ENCODE measurements at places on chromosomes 11 and 22.

DNA sequence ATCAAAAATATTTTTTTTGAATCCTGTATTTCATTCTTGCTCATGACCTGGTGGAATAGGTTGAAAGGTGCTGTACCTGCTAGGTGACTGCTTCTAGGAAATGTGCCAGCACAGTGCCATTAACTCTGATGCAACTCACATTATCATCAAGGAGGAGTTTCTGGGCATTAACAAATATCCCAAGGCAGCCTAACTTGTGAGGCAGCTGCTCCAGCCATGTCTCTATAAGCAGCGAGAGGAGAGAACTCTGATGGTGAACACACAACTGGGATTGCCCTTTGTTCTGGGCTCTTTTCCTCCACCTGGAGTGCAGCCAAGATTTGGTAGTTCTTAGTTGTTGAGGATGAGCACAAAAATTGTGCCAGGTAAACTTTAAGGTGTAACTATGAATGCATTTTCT lies 25.6 kb downstream of the HEPHL1 start:
- no peak for DNase-seq

DNA sequence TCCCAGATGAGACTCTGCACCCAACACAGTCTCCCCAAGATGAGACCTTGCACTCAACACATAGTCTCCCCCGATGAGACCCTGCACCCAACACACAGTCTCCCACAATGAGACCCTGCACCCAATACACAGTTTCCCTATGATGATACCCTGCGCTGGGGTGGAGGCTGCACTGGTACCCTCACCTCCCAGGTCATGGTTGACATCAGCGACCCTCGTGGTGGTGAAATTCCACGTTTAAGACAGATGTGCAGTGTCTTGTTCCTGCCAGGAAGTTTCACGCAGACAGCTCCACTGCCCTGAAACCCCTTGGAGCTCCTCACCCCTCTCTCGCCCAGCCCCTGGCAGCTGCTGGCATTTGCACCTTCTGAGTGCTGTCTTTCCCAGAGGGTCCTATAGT lies 9.5 kb downstream of the MUC5AC start:
- no peak for DNase-seq

DNA sequence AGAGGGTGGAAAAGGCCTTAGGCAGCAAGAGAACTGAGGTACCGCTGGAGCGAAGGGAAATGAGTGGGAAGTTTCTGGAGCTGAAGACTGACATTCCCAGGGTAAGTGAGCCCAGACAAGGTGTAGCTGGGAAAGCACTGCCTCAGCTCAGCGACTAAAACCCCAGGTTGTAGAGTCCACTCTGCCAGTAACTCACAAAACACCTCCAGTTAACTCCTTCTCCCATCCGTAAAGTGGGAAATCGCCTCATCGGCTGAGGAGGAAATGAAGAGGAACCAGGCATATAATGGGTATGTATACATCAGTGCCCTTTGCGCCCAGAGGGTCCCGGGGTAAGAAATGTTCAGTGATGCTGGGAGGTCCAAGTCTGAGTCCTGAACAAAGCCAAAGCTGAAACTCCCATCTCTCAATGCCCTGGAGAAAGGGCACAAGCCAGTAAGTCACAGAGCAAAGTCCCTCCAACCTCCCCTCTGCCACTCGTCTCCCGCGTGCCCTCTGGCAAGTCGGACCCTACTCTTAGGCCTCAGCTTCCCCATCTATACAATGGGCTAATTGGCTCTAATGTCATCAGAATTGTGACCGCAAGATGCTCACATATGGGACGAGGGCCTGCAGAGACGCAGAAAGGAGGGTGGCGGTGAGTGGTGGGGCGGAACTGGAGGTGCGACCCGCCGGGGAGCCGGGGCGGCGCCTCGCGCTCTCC lies 588 bp downstream of the VPS37C start:
- no peak for DNase-seq

DNA sequence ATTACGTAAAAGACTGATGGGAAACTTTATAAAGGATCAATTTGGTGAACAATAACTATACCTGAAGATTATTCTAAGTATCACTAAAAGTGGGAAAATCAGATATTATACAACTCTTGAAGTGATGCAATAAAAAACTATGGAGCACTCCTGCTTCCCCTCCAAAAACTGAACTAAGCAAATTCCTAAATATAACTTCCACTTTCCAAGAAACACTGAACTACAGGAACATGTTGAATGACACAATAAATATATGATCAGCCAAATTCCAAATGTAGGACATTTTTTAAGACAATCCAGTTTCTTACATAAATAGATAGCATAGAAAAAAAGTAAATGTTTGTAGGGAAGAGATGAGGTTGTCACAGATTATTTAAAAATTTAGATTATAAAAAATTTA lies 102.1 kb upstream of the APOA1 start:
- DNase-seq: no peak

DNA sequence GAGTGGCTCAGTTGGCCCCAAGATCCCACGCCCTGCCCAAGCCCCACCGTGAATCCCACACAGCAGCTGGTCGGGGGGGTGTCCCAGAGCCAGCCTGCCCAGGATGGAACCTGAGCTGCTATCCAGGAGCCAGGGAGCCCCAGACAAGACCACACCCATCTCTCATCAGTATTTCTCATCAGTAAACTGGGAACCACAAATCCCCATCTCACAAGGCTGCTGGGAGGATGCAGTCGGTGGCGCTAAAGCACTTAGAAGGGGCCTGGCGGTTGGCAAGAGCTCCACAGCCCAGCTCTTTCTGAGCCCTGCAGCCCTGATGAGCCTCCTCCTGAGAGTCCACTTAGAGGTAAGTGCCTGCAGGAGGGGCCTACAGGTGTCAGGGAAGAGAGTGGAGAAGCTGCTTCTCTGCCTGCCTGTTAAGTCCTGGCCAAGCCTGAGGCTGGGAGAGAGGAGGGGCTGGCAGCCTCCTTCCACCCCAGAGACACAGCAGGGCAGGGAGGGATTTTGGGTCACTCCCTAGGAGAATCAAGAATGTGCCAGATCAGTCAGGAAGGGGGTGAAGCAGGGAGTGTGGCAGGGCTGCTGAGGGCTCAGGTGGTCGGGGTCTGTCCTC lies 6.1 kb downstream of the FADS3 start:
- no peak for DNase-seq

GRCh38 chr11:816433-816779 lies 2.3 kb upstream of the PNPLA2 start:
- DNase-seq: no peak

DNA sequence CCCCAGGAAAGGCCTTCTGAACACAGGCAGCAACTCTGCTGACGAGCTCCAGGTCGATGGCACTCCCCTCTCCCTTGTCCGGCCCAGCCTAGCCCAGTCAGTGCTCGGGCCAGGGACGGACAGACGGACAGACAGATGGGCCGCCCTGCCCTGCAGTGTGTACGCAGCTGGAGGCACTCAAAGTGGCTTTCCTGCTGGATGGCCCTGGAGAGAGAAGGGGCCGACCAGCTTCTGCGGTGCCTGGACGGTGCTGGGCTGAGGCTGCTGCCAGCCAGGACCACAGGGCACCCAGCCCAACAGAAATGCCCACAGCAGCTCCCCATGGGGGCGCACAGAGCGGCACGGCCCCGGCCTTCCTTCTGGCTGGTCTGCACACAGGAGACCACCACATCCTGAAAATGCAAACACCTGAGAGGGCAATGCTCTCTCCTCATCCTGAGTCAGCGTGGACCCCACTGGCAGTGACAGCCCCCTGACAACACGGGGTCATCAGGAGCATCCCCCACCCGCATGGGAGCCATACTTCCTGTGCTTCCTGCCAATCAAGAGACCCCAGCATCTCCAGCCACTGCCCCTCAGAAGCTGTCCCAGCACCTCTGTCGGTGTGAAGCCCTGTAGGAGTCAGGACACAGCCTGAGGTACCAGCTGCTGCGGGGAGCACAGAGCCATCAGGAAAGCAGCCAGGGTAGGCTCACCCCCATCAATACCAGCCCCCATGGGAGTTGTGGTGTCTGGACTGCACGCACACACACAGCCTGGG lies 692 bp upstream of the MOB2 start:
- no peak for DNase-seq

DNA sequence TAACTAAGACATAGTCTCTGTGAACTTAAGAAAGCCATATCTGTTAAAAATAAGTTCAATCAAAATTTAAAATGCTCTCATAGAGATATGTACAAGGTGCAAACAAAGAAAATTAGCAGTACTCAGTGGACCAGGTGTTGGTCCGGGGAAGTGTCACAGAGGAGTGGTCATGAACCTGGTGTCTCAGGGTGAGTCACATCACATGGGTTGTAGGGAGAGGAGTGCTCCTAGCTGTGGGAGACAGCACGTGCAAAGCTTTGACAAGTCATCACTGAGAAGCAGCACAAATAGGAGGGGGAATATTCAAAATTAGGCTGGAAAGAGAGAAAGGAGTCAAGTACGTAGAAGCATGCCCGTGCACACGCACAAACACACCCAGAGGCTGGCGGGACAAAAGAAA lies 438.1 kb downstream of the NTM start:
- DNase-seq: no peak

DNA sequence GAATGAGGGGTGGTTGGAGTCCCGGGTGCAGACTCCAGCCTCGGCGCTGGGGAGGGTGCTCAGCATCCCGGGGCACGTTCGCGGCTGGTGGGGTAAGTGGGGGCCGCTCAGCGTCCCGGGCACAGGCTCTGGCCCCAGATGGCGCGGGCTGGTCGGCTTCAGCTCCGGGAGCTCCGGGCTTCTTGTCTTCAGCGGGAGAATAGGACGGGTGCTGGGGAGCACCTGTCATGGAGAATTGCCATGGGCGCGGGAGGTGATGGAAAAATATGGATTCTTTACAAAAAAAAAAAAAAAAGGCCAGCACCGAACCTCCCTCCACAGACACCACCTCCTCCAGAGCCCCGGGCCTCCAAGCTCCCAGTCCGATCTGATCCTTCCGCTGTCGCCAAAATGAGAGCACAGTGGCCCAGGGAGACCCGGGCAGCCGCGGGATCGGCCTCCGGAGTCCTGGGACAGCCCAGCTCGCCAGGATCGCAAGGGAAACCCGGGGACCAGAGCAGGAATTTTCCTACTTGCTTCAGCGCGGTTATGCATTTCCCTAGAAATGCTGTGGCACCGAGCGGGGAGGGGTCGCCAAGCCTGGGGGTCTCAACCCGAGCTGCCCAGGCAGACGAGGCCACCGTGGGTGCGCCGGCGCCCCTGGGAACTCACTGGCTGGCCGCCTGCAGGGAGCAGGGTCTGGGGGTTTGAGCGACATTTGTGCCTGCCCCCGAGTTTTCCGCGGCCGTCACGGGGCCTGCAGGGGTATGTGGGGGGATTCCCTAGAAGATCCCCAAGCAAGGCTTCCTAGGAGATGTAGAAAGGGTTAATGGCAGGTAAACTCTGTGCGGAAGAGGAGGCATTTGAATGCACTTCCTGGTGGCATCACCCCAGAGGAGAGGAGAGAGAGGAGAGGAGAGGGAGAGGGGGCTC lies 1336.9 kb downstream of the BRD1 start:
- no peak for DNase-seq

- no peak for DNase-seq
Observed at GRCh38 chr22:38783095-38783615, 10.8 kb downstream of the DNAL4 start.

DNA sequence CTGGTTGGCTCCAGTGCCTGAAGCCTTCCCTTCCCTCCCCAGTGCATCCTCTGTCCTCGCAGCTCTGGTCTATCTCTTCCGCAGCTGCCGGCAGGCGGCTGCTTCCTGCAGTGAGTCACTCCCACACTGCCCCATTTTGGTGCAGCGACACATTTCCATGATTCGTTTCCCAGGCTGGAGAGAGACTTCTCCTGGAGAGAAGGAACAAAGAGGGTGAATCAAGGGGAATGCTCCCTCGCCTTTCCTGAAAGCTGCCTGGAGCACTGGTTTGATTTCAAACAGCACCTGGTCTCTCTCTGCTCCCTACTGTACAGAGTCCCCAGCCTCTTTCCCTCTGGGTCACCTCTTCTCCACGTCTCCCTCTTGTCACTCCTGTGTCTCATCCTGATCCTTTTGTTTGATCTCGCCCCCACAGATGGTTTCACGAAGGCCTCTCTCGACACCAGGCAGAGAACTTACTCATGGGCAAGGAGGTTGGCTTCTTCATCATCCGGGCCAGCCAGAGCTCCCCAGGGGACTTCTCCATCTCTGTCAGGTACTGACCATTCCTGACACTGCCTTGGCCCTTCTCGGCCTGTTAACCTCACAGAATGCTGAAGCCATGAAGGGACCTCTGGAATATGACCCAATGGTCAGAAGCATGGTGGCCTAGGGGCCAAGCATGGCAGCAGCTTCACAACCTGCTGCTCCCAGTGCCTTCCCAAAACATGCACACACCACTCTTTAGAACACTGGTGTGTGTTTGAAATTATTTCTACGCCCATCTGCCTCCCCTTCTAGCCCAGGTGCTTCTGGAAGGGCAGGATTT lies at the start of gene TMA7B:
Gene TMA7B, plus strand, starts transcription at position 758 of the 808 bp plus-strand sequence. CDS start 3,978 bp downstream, outside the sequence.
- no peak for DNase-seq

DNA sequence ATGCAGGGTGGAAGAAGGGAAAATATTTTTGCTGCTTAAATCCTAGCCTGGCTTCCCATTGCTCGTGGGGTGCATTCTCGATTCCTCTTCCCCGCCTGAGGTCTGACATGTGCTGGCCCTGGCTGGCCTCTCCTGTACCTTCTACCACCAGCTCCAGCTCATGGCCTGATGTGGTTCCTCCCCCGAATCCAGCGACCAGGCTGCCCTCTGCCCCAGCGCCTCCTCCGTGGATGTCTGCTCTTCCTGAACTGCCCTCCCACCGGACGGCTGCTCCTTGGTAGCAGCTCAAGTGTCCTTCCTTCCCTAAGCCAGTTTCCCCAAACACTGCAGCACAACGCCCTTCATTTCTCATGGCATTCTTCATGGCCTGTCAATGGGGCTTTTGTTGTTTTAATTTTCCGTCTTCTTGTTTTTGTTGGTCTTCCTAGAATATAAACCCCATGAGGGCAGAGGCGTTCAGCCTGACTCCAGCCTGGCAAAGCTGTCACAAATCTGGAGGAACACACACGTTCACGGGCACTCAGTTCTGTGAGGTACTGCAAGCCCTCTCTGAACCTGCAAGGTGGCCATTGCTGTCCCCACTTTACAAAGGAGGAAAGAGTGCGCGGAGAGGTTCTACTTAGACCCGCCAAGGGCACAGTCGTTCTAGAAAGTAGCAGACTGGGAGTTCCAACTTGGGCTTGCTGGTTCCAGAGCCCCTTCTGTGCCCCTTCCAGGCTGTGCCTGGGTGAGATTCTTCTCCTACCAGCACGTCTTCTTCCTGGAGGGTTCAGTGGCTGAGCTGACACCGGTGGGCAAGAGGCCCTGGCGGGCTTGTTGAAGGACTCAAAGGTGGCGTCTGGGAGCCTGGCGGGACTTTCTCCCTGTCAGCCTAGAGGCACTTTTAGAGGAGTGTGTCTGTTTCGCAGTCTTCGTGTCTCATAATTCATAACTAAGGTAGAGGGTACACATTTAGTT lies 953 bp upstream of the LRP5 start:
- DNase-seq: no peak

GRCh38 chr22:46240506-46240905 lies 9.6 kb downstream of the CDPF1 start:
- no peak for DNase-seq

- DNase-seq: no peak
Observed at GRCh38 chr11:13949876-13950275, 12.6 kb upstream of the SPON1 start.
